K562 (cell line): ENCODE measurements at places on chromosomes 11 and 22. TPM values are rescaled to one million over a fixed set of nuclear protein-coding genes. Genes with fewer than 3 reads are reported as not detected.

KLHL35 gene
- total RNA-seq = not detected in 2 replicates

C11orf52 gene
- 0.29 and 0.69 TPM in 2 replicates for total RNA-seq

RFPL2 gene
- total RNA-seq = not detected in 2 replicates

MYOD1 gene
- not detected in 2 replicates for total RNA-seq

FAM227A gene
- 1.2 and 1.4 TPM in 2 replicates for total RNA-seq

ALKBH8 gene
- 8.3 and 9.5 TPM in 2 replicates for total RNA-seq

TTC12 gene
- total RNA-seq = 8.4 and 8.5 TPM in 2 replicates

KRTAP5-8 gene
- total RNA-seq = not detected in 2 replicates

KRTAP5-10 gene
- total RNA-seq = not detected in 2 replicates

DNA sequence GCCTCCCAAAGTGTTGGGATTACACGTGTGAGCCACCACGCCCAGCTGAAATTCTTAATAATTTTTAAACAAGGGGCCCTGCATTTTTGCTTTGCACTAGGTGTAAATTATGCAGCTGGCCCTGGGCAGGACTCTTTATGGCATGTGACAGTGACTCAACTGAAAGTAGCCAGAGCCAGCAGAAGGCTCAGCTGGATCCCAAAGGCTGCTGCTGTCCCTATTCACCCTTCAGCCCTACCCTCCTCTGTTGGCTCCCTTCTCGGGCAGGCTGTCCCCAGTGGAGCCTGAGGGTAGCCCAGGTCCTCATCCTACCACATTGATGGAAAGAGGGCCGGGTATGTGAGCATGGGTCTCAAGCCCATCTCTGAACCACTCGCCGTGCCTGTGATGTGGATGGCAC lies 45.6 kb downstream of the CD82 start:
- no peak for DNase-seq

DNA sequence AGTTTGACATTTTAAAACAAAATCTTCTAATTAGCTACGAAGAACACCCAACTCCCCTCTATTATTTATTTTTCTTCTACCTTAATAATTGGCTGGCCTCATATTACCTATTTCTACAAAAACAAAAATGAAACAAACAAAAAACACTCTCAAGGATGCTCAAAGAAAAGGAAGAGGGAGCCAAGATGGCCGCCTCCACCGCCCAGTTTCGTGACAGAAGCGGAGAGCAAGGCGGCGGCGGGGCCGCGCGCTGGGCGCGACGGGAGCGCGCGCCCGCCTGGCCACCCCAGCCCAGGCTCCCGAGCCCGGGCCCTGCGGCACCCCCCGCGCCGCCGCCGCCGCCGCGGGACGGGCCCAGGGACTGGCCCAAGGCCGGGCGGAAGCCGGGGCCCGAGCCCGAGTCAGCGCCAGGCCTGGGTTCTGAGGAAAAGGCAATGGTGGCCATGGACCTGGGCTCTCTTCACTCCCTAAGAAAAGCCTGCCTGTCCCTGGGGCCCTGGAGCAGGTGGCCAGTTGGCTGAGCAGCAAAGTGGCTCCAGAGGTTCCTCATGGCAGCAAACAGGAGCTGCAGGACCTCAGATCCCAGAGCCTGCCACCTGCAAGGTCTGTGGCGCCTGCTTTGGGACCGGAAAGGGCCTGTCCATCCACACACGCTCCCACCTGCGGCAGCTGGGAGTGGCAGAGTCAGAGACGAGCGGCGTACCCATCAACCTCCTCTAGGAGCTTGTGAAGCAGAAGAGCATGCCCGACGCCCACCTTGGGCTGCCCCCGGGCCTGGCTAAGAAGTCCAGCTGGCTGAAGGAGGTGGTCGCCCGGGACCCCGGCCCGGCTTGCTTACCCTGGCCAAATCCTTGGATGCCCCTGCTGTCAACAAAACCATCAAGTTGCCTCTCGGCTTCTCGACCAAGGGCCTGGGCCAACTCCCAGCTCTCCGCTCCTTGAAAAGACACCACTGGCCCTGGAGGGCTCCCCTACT lies 543.2 kb upstream of the CCDC179 start:
- DNase-seq = peak; percentile 1

GRCh38 chr11:15935373-15935772 lies 421.0 kb downstream of the SOX6 start:
- DNase-seq = no peak

GRCh38 chr11:115383431-115383830 lies 120.8 kb downstream of the CADM1 start:
- DNase-seq = no peak

DNA sequence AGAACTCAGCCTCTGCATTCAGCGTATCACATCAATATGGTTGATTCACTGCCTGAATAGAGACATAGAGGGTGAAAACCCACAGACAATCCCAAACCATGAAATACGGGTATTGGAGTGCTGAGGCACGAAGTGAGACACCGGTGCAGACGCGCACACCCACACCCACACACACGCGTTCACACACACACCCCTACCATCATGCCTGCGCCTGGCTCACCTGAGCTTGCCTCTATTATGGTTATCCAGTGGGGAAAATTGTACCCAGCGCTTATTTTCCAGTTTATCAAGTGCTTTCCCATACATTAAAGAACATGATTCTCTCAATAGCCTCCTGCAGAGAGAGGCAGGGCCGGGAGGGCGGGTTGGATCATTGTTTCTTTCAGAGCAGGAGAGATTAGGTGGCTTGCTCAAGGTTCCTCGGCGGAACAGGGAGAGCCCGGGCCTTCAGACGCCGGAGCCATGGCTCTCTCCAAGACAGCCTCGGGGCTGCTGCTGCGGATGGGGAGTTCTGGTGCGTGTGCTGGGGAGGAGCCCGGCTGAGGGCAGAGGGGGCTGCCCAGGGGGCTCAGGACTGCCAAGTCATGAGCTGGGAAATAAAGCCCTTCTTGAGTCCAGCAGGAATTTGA lies 78.9 kb upstream of the THY1 start:
- no peak for DNase-seq

DNA sequence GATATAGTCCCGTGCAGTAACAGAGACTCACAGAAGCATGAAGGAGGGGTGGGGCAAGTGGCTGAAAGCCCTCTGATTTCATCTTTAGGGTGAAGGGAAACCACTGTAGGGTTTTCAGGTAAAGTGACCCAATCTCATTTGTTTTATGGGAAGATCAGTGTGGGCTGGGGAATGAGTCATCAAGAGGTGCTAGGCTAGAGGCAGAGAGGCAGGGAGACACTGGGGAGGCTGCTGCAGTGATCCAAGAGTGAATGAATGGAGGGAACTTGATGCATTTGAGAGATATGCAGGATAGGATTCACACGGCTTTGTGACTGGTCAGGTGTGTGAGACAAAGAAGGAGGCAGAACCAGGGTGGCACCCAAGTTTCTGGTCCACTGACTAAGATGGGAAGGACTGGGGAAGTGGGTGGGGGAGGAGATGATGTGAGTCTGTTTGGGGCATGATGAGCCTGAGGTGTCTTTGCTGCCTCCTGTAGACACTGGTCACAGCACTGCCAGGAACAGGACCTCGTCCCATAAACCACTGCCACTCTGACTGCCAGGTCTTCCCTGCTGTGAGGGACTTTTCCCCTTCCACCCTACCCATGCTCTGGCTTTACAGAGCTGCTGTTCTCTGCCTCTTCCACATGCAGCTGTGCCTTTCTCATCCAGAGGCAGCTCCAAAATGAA lies 239.0 kb downstream of the TENM4 start:
- DNase-seq = no peak

- DNase-seq = no peak
Measured at GRCh38 chr22:46578251-46578823, 40.9 kb upstream of the CELSR1 start.

DNA sequence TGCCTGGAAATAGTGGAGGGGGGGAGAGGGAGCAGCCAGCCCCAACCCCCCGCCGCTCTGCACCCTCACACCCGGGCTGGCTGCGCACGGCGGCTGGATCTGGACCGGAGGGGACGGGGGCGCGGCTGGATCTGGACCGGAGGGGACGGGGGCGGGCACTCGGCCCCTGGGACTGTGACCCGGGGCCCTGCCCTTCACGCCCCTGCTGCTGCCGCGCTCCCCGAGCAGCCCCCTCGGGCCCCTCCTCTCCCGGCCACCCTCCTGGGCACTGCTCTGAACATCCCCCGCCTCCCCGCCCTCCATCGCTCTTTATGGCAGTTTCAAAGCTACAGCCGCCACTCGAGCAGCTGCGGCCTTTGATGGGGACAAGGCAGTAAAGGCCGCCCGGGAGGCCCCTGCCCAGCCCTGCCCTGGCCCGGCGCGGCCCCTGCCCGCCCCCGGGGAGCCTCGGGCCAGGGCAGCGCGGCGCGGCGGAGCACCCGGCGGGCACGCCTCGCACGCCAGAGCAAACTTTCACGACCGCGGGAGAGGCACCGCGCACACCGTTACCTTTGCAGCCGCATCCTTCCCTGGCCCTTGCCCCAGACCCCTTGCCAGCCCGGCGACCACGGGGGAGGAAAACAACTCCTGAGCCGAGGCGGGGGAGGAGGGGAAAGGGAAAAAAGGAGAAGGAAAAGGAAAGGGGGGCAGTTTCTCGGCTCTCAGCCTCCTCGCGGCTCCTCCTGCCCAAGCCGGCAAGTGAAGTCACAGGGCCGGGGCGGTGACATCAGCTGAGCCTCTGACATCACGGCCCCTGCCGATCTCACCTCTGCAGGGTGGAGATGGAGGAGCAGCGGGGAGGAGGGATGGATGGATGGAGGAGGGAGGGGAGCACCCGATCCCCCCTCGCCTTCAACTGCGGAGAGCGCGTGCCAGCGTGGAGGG lies 13.1 kb upstream of the TCF20 start:
- DNase-seq = peak; percentile 15

DNA sequence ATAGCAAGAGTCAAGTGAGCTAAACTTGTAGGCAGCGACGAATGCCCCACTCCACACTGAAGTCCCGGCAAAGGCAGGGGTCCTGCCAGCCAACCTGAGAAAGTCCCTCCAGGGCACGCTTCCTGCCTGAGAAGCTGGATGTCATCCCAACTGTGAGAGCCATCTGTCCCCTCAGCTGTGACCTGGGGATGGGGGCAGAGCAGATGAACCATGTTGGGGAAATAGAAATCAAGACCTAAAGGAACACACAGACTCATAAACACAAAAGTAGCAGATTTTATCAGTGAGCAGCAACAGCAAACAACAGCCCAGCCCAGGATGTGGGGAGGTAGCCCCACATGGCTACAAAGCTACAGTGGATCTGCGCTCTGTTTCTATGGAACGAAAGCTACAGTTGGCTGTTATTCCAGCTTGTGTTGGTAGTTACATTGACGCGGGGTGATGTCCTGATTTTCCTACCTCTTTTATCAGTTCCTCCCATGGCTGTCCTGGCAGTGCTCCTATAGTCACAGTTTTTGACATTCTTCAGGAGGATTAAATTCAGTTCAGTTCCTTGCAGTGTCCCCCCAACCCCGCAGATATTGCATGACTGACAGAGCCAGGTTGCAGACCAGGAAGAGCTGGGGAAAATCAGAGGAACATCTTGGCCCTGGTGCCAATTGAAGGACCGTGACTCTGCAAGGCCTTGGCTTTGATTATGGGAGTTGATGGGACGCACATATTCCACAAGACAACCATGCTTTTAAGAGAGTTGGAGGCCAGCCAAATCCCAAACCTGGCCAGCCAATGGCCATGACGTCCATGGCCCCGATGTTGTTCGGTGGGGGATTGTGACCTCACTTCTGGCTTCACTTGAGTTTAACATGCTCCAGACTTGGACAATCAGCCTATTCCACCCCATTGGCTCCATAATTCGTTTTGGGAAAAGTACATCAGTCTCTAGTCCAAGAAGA lies 14.6 kb downstream of the MRGPRD start:
- no peak for DNase-seq

GRCh38 chr22:37588546-37589215 lies 8.8 kb upstream of the LGALS2 start:
- DNase-seq = no peak

DNA sequence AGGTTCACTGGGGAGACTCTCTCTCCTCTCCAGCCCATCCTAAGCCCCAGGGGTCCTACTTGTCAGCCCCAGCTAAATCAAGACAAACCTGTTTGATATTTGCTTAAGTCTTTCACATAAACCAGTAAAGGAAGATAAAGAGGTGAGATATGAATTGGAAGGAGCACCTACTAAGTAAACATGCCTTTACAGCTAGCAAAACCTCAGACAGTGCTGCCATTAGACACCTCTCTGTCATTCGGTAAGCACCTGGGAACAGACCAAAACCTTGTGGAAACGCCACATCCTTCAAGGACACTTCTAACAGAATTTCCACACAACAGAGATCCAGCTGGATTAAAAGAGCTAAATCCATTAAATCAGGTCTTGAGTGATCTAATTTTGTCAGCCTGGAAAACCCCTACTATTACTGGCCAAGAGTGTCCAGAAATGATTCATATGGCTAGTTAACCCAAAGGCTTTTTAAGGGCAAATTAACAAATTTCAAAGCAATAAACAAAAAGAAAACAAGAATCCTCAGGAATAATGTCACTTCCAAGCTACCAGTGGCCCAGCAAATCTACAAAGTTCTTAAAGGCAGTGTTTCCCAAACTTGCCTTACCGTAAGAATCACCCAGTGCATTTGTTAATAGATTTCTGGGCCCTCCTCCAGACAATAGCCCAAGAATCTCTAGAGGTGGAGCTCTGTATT lies 2.4 kb downstream of the VPS37C start:
- no peak for DNase-seq

GRCh38 chr11:27592098-27592780 lies 85.7 kb upstream of the LIN7C start:
- DNase-seq = no peak

DNA sequence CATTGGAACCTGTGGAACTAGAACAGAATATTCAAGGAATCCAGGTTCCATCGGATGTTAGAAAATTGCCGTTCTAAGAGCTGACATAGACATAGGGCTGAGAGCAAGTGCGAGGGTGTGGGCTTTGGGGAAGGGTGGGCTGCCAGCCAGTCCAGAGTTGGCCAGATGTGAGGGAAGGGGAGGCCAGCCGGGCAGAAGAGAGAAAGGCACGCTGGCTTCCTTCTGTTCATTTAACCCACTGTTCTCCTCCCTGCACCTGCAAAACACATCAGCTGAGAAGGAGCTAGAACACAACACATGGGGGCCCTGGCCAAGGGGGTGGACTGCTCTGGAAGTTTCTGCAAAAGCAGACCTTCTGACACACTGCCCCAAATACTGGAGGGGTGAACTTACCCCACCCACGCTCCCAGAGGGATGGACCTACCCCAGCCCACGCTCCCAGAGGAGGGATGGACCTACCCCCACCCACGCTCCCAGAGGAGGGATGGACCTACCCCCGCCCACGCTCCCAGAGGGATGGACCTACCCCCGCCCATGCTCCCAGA lies 98.0 kb downstream of the SHANK2 start:
- DNase-seq = no peak

DNA sequence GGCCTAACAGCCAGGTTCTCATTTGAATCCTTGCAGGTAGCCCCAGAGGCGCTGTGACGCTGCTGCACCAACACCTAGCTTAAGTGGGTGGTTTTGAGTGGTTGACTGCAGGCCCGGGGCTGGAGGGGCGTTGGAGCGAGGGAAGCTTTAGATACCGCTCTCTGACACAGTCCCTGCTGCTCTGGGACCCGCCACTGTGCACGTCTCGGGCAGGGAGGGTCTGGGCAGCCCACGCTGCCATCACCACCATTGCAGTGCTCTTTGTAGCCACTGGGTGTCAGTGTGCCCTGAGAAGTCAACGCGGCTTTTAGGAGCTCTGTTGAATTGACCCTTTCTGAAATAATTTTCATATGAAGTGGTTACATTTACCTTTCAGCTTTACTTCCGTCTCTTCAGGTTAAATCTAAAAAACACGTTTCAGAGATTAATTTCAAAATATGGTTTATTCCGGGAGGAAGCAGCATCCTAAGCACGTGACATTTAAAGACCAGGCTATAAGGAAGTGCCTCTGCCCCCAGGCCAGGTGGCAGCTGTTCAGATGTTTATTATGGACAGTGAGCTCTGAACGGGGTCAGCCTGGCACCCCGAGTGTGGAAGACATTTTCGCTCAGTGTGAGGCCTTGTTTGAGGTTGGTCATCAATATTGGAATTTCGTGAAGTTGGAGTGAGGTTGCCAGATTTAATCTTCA lies 30.9 kb upstream of the PARVB start:
- peak; percentile 56 for DNase-seq

GRCh38 chr11:99275521-99275920 lies 254.8 kb downstream of the CNTN5 start:
- no peak for DNase-seq
